ENCODE measurements at places on chromosomes 1 and 21.

- no peak for DNase-seq
Measured at GRCh38 chr1:151371370-151372057, 991 bp downstream of the SELENBP1 start.

DNA sequence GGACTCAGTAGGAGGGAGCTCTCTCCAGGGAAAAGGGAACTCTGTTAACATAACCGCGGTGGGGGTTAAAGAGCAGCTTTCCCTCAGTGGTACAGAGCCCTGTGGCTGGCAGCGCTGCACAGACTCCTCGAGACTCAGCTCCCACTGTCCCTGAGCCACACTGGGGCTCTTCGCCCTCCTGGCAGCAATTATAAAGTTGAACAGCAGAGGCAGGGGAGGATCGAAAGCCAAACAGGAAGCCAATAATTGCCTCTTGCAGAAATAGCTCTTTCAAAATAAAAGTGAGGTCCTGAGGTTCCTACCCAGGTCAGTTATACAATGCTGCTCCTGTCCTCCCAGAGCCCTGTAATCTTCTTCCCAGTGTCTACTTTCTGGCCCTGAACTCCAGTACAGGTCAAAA, 77.0 kb downstream of the FAM78B start:
- no peak for DNase-seq

- DNase-seq: no peak
Measured at GRCh38 chr1:220380885-220381284, 108.6 kb upstream of the RAB3GAP2 start.

DNA sequence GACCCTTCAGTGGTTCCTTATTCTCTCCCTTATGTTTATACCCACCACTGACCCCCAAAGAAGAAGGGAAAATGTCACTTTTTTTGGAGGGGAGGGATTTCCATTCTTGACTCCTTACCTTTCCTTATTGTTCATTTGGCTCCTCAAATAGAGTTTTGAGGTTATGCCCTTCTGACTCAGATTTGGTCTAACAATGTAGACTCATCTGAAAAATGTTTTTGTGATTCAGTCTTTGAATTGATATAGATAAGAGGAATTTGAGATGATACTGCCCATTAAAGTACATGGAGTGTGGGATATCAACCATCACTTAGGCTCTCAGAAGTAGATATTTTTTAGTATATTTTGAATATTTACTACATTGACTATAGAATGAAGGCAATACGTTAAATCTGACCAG, 16.1 kb downstream of the USP1 start:
- DNase-seq: no peak
